NCI-H1694 treated with DMSO at 0.1 percent for 48 hours (cell line): ENCODE measurements at places on chromosomes 6 and 20.

DNA sequence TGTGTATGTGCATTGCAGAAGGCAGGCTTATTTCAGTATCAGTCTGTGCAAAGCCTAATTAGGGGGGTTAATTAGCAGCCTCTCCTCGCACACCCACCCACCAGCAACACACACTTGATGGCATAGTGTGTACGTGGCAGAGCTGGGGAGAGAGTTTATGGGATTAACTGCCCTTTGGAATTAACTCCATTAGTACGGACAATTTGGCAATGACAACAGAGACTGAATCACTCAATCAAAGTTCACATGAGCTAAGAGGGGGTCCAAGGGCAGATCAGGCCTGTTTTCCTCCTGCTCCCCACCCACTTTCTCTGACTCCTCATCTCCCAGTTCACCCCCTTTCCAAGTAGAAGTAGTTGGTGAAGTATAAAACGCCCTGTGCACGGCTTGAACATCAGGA, 69.5 kb downstream of the LRFN2 start:
- no peak for DNase-seq

- no peak for DNase-seq
Measured at GRCh38 chr6:1468126-1468525, 78.8 kb downstream of the FOXF2 start.

DNA sequence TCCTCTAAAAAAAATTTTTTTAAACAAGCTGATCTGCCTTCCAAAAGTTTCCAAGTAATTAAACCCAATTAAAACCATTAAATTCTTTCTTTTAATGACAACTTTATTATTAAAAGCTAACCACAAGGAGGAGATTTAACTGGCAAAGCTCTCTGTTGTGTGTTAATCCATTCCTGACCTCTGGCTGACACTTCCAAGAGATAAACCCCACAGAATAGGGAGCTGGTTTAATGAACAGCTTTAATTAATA, 230.8 kb downstream of the EYA2 start:
- no peak for DNase-seq

GRCh38 chr20:32356622-32357374, 1.3 kb upstream of the ASXL1 start:
- DNase-seq: no peak

GRCh38 chr6:73943411-73943810, 247.4 kb downstream of the CD109 start:
- DNase-seq: no peak

GRCh38 chr6:151240791-151241642, 1.2 kb downstream of the AKAP12 start:
- DNase-seq: peak; percentile 44

DNA sequence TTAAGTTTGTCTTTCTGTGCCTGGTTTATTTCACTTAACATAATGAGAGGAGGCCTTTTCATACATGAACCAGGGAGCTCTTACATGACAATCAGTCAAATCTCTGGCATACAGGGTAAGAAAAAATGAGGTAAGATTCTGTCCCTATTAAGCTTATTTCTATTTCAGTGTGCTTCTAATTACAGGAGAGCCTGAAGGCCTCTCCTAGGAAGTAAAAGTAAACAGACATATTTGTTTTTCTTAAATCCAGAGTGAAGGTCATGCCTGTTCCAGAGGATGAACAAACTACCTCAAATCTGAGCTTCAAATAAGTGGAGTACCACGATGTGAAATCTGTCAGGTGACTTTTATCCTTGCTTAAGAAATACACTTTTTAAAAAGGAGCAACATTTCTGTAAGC, 72.6 kb downstream of the POPDC3 start:
- DNase-seq: no peak

DNA sequence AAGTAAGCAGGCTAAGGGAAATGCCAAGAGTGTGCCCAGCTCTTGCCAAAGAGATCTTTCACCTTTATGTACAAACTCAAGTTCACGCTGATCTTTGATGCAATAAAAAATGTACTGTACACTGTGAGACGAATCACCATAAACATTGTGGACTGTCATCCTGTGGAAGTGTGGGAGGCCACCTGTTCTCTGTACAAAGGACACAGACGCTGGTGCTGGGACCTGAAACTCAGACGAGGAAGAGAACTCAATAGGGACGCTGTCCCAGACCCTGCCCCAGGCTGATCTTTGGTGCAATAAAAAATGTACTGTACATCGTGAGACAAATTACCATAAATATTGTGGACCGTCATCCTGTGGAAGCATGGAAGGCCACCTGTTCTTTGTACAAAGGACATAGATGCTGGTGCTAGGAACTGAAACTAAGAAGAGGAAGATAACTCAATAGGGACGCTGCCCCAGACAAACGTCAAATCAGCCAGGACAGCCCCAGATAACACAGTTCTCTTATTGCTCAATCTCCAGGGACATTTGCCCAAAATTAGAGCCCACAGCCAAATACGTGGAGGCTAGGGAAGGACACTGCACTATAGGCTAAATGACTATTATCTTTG, 312.7 kb upstream of the SGK1 start:
- no peak for DNase-seq

DNA sequence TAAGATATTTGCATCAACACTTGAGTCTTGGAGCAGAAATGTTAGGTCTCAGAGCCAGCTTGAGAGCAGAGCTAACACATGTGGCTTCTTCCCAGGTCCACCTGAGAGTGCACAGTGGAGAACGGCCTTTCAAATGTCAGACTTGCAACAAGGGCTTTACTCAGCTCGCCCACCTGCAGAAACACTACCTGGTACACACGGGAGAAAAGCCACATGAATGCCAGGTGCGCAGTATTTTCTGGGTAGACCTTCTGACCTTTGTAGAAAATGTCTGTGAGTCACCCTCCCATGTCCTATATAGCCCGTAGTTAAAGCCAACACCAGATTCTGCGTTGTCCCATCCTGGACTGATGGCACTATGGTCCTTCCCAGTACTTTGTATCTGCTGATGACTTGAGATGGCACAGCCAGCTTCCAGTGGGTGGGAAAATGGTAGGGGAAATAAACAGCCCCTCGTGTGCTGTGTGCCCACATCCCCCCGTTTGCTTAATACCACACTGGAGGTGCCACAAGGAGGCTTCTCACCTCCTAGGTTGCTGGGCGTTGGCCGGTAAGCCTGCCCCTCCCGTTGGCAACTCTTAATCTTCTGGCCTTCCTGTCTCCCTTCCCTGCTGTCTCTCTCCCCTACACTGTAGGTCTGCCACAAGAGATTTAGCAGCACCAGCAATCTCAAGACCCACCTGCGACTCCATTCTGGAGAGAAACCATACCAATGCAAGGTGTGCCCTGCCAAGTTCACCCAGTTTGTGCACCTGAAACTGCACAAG, 20.3 kb downstream of the PRDM1 start:
- DNase-seq: no peak

DNA sequence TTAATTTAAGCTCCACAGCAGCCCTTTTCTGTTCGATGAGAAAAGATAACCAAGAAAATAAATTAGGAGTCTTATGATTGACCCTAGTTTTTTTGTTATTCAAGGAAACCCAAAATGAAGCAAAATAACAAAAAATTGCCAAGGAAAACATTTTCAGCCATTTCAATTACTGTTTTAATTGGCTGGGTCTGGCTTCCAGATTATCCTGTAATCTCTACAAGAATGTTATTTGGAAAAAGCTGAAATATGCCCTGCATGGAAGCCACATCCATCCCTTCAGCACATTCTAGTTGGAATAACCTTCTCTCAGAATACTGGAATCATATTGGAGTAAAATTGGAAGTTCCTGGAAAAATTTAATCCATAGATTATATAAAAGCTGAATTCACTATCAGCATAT, 191.1 kb upstream of the CCN2 start:
- no peak for DNase-seq

DNA sequence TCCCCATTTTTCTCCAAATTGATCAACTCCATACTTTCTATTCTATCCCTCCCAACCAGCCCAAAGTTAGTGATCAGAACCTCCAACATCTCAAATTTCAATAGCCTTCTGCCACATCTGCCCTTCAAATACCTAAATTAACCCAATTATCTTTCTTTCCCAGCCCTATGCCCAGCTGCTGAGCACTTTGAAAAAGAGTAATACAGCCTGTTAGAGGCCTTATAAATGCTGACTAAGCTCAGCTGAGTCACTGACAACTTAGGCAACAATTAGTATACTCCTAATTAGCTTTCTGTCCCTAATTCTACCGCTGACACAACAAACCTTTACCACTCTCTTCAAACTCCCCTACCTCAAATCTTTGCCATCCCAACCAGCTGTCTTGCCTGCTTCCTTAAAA, 23.5 kb downstream of the RUNX2 start:
- no peak for DNase-seq

- DNase-seq: no peak
Measured at GRCh38 chr6:82145926-82146452, 101.6 kb downstream of the IBTK start.

DNA sequence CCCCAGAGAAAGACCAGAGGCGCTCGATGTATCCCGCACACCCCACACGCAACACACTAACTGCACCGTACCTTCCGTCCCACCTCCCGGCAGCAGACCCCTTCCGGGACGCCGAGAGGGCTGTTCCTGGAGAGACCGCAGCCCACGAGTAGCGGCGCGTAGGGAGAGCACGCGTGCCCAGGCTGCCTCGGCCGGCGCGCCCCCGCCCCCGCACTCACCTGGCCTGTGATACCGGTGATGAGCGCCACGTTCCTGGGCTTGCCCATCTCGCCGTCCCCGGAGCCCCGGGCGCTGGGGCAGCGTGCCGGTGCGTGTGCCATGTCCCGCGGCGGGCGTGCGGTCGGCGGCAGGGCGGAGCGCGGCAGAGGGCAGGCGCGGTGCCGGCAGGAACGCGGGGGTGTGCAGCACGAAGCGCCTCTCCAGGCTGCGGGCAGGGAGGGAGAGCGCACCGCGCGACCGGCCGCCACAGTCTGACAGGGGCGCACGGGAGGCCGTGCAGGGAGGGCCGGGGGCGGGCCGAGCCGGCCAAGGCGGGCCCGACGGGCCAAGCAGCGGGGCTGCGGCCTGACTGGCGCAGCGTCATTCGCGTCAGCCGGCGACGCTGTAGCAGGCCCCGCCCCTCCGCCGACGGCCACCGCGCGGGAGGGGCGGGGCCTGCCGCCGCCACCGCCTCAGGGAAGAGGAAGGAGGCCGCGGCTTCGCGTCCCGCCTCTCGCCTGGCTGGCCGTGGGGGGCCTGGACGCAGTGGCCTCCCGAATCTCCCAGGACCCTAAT, at the start of gene GMDS:
Gene GMDS (minus strand): TSS at position 503 of the 774 bp plus-strand sequence.
- DNase-seq: peak; percentile 38

DNA sequence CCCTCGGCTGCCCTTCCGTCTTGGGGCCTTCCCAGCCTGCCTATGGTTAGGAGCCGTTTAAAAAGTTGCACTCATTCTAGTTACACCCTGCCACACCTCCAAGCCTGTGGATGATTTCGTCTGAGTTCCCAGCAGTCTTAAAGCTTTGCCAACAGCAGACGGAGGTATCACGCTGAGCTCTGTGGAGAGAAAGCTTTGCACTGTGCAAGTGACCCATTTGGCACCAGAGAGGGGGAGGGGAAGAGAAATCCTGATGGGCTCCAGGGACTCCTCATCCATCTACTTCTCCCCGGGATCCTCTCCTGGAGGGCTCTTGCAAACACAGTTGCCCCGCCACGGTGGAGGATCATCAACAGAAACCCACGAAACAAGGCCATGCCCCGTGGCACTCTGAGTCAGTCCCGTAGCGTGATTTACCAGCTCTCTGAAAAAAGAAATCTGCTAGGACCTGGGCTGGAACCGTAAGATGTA, 98.8 kb upstream of the CITED2 start:
- DNase-seq: peak; percentile 25

DNA sequence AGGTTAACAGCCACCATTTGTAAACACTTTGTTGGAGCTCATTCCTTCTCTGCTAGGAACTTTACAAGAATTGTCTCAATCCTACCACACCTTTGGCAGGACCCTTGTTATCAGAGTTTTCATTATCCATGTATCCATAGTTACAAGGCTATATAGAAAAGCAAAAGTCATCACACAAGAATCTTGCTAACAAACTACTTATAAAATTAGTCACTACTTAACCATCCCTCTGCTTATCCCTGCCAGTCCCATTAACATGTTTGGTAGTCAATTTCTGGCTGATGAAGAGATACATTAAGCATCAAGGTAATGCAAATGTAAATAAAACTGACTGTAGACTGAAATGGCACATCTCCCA, 10.4 kb downstream of the ZSWIM3 start:
- DNase-seq: no peak

DNA sequence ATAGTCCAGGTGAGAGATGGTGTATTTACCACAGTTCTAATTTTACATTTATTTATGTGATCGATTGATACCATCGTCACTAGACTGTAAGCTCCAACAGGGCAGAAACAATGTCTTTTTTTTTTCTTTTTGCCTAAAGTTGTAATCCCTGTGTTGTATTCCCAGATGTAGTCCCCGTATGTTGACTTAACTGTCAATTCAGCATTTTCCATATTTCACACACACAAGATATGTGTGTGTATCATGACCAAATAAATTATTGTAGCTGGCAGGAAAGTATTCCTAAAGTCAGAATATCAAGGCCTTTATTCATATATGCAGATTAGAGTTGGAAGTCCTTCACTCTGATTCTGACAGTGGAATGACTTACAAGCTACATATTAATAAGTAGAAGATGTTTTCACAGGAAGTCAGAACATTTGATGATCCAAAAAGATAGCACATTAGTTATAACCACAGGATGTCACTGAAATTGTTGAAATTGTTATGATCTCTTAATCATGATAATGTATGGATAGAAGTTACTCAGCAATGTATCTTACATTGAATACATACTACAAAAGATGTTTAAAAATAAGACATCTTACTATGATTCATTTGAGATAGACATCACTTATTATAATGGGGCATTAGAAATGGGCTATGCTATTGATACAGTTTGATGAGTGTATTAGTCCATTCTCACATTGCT, 10.6 kb downstream of the RNF182 start:
- DNase-seq: no peak

DNA sequence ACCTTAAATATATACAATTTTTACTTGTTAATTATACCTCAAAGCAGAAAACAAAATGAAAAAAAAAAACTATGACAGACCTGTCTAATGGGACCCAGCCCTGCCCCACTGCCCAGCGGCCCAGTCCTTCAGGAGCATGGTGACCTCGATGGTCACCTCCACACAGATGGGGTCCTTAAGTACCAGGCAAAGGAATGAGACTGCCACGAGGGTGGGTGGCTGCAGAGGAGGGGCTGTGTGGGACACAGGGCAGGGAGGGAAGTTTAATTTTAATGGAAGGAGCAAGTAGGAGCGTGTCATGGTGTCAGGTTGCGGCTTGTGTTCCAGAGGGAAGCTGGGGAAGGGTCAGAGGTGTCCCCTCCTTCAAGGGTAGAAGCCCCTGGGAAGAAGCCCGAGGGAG, 28.6 kb downstream of the GABRR2 start:
- DNase-seq: no peak

DNA sequence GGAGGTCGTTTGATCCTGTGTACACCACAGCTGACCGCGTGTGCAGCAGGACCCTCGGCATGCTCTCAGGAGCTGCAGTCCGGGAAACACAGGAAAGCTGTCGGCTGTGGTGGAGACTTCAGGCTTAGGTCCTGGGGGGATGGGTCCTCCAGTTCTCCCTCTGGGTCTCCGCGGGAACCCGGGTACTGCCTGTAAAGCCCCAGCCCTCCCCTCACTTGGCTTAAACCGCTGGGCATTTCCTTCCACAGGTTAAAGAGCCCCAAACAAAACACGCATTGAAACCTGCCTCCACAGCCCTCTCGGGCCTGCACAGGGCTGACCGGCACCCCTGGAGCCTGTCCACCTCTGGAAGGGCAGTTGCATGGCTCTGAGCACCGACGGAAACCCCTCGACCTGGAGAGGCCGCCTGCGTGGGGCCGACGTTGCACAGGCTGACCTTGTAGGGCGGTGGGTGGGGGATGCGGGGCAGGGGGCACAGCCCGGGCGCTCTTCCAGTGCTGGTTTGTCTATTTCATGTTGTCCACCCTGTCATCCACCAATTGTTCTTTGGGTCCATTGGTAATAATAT, 59.1 kb downstream of the DACT2 start:
- DNase-seq: no peak

GRCh38 chr6:169428532-169428931, 174.9 kb upstream of the THBS2 start:
- no peak for DNase-seq
